ENCODE measurements at places on chromosomes 16 and 17. TPM values are rescaled to one million over a fixed set of nuclear protein-coding genes. Genes with fewer than 3 reads are reported as not detected.
A peak's percentile ranks its signal among the peaks of the same experiment; 100 is the strongest.

The DPEP3 gene
- 0.08 TPM for total RNA-seq

The ITGAL gene
- 9.4 TPM for total RNA-seq

The TP53TG3F gene
- total RNA-seq = not detected

The SLC12A3 gene
- 0.09 TPM for total RNA-seq

The JMJD6 gene
- total RNA-seq = 16.1 TPM

The CDH11 gene
- 5.3 TPM for total RNA-seq

The SLC9A5 gene
- total RNA-seq = 0.25 TPM

The CSF3 gene
- not detected for total RNA-seq

The SLC16A5 gene
- 3.0 TPM for total RNA-seq

The MEOX1 gene
- 0.33 TPM for total RNA-seq

The ARRB2 gene
- total RNA-seq = 14.1 TPM

The CD300A gene
- 11.5 TPM for total RNA-seq

DNA sequence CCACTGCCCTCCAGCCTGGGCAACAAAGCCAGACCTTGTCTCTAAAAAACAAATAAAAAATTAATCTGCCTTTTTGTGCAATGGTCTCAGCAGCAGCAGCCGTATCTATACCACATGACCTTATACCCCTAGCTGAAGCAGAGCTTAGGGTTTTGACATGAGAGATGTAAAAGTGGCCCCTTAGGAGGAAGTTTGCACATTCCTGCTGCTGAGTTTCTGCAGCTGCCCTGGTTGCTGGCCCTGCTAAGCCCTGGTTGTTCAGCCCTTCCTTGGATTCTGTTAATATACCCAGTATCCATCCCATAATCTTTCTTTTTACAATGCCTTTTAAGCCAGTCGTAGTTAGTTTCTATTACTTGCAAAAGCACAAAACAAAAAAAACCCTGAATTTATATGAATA, 33.0 kb upstream of the PRKCB start:
- H3K4me1 ChIP-seq = no peaks in the 10 kb centered on the region
- H3K36me3 ChIP-seq = no peaks in the 10 kb centered on the region
- no peak overlapping the region for H3K4me3 ChIP-seq
- peaks cover 4% of the 10 kb centered on the region for H3K27me3 ChIP-seq

- H3K36me3 ChIP-seq = no peaks in the 10 kb centered on the region
- H3K4me1 ChIP-seq = no peaks in the 10 kb centered on the region
- DNase-seq = peak; percentile 50
Measured at GRCh38 chr17:49434821-49435670, 20.4 kb upstream of the PHB1 start.

GRCh38 chr16:78240459-78241222, 141.2 kb downstream of the WWOX start:
- no peak overlapping the region for H3K4me3 ChIP-seq
- no peak overlapping the region for H3K27ac ChIP-seq
- DNase-seq = no peak
- H3K27me3 ChIP-seq = no peaks in the 10 kb centered on the region

- DNase-seq = no peak
- H3K36me3 ChIP-seq = no peaks in the 10 kb centered on the region
- peaks cover 6% of the 10 kb centered on the region for H3K4me1 ChIP-seq
Measured at GRCh38 chr16:11136600-11136999, 119.4 kb downstream of the SOCS1 start.

DNA sequence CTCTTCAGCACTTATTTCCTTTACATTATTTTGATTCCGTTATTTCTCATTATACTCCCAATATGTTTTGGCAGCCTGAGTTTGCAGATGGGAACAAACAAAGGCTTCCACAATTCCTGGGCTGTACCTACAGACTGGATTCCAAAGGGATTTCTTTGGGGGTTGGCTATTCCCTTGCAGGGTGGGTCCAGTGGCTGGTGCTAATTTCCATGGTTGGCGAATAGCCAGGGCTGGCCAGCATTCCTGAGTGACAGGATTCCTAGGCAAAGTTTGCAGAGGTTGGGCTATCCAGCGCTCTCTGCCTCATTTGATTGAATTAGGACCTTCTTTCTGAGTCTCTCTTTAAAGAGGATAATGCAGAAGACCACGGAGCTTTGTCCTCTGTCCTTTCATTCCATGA, 207.4 kb downstream of the MAF start:
- H3K27me3 ChIP-seq = no peaks in the 10 kb centered on the region
- no peak for DNase-seq
- no peaks in the 10 kb centered on the region for H3K36me3 ChIP-seq
- no peak overlapping the region for H3K27ac ChIP-seq
- no peak overlapping the region for H3K4me3 ChIP-seq

DNA sequence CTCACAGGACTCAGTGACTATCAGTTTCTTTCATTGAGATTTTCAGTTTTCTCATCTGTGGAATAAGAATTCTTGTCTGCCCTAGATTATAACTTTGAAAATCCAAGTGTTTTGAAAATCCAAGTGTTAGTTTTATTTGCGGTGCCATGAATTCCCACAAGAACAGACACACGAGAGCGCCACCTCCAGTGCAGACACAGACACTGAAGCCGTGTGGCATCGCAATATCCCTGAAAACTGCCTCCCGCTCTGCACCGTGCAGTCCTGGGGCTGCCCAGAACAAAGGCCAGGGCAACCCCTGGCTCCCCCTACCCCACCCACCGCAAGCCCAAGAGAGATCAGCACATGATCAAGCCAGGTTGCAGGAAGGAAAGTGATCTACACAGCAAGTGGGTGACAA, 229.5 kb upstream of the ASIC2 start:
- no peak overlapping the region for H3K4me3 ChIP-seq
- no peaks in the 10 kb centered on the region for H3K27me3 ChIP-seq
- no peak for DNase-seq
- H3K36me3 ChIP-seq = no peaks in the 10 kb centered on the region

GRCh38 chr17:79616801-79617200, 6.0 kb upstream of the RBFOX3 start:
- H3K4me3 ChIP-seq = no peak overlapping the region
- no peaks in the 10 kb centered on the region for H3K36me3 ChIP-seq
- peaks cover 22% of the 10 kb centered on the region for H3K27me3 ChIP-seq
- H3K4me1 ChIP-seq = no peaks in the 10 kb centered on the region
- DNase-seq = no peak
- no peak overlapping the region for H3K27ac ChIP-seq

DNA sequence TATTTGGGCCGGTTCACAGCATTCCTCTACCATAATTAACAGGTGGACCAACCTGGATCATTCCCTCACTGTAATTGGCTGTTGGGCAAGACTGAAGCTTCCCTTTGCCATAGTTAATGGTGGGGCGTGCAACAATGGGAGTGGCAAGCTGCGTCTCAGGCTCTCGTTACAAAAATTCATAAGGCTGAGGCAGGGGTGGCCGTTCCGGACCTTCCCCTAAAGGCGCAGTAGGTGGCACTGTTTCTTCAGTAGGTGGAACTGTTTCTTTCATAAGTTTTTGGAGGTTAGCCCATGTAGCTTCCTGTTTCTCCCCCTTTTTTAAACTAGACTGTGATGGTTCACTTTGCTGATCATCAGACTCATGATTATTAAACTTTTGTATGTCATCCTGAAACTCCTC, 17.0 kb upstream of the TMC5 start:
- H3K27me3 ChIP-seq = no peaks in the 10 kb centered on the region
- no peak overlapping the region for H3K4me3 ChIP-seq
- no peak overlapping the region for H3K27ac ChIP-seq
- no peak for DNase-seq
